Urothelium cell line (cell line): ENCODE measurements at places on chromosomes 12 and 14.

GRCh38 chr12:86565038-86565437 is 308.8 kb upstream of the MGAT4C start:
- no peak for DNase-seq

- DNase-seq, result no peak
Observed at GRCh38 chr12:109989380-109989779, 6.8 kb downstream of the GIT2 start.

GRCh38 chr12:52454411-52455201 is 2.7 kb upstream of the KRT6B start:
- peak; percentile 43 for DNase-seq

DNA sequence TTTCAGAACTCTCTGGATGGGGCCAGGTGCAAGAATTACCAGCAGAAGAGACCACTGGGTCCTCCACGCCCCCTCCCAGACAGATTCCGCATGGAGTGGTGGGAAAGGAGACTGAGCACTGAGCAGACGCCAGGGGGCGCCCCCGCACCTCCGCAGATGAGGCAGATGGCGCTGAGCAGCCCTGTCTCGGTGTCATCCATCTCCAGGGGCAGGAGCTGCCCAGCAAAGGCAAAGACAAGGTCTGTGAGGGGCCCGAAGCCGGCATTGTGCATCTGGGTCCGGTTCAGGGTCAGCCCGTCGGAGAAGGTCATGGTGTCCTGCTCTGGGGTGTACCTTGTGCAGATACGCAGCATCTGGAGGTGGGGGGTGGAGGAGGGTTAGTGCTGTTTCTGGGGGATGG is 6.3 kb upstream of the ITGB7 start:
- peak; percentile 79 for DNase-seq

DNA sequence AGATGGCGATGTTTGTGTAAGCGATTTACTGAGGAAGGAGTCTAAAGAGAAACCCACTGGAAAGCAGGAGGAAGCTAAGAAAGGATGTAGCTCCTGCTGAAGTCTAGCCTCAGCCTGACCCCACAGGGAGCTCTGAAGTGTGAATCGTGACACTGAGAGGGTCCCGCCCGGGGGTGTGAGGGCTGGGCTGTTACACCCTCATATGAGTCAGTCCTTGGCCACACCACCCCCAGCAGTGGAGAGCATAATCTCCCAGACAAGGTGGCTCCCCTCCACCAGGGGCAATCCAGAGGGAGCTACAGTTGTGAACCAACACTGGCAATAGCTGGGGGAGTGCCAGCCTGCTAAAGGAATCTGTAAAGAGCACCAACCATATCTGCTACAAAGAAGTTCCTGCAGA is 31.5 kb downstream of the SVOP start:
- DNase-seq, result no peak

DNA sequence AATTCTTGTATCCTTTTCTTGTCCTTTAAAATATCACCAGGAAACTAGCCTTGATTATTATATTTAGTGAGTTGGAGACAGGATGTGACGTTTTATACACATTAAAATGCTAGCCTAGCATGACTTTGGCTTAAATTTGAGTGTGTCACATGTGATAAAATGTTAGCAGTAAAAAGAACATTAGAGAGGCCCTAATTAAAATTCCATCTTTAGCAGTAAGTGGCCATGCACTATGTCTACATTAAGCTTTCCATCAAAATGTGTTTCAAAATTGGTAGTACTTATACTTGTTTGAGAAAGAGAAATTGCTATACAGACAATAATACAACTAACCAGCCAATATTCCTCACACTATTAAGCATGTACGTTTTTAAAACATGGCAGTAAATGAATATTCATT is 29.9 kb upstream of the MGAT4C start:
- no peak for DNase-seq

DNA sequence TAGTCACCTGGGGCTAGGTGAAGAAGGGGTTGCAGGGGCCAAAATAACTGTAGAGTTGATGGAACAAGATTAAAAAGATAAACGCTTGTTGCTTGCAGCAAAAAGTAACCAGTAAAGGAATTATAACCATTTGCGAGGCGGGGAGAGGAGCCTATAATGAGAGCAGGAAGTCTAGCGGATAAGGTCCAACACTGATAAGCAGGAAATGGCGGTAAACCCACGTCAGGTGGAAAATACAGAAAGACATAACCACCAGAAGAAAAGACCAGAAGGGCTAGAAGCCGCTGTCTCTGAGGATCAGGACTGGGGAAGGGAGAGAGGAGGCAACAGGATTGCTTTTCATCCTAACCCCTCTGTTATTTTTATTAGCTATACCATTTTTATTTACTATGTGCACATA is 303.3 kb downstream of the DPF3 start:
- no peak for DNase-seq

- DNase-seq, result no peak
Observed at GRCh38 chr14:97943619-97944018, 1146.4 kb downstream of the VRK1 start.

GRCh38 chr14:105888784-105889665 is 362.6 kb downstream of the TMEM121 start:
- no peak for DNase-seq

- no peak for DNase-seq
Observed at GRCh38 chr12:20798554-20798953, 12.0 kb upstream of the SLCO1B3 start.

- DNase-seq, result no peak
Observed at GRCh38 chr12:118986050-118986449, 4.7 kb downstream of the SRRM4 start.

GRCh38 chr12:129848876-129849275 is 54.9 kb downstream of the TMEM132D start:
- DNase-seq, result no peak

GRCh38 chr14:87522575-87522974 is 470.4 kb downstream of the GALC start:
- DNase-seq, result no peak

- no peak for DNase-seq
Observed at GRCh38 chr12:8145754-8146441, 10.9 kb upstream of the ZNF705A start.

DNA sequence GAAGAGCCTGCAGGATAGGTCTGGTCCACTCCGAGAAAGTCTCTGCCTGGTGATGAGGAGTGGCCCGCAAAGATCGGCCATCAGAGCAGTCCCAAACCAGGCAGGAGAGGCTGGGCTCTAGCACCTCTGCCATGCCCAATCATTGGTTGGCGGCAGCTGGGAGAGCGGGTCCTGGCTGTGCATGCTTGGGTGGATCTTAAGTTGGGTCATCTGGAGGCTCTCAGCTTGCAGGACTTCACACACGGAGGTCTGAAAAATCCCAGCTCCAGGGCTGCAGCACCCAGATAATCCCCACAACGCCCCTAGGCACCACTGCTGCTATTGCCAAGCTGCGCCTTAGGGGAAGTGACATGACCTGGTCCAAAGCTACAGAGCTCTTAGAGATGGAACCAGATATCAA is 766.7 kb upstream of the TBX3 start:
- DNase-seq, result no peak

DNA sequence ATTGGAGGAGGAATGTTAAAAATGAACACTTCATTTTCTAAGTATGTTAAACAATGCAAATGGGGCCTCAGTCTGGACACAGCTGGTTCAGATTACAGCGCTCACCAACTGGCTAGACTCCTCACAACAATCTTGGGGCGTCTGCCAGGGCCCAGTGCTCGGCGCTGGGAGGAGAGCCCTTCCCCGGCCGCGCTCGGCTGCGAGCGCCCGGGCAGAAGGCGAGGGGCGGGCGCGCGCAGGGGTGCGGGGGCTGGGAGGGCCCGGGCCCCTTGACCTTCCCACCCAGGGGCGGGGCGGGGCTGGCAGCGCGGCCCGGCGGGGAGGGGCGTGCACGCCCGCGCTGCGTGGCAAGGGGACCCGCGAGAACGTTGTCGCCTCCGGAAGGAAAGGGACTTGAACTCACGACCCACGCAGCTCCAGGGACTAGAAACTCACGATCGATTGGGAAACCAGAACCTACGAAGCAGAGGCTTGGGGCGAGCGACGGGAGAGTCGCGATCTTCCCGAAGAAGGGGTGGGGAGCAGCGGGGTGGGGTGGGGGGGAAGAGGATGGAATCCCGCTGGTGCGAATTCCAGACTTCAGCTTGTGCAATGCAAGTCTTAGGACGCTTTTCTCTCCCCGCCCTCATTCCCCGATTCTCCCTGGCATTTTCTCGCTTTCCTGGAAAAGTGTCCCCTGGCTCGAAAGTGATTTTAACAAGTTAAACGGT is at the start of gene FBLN5:
TSS of gene FBLN5 (minus strand) at position 220 of the 710 bp plus-strand sequence. CDS start 465 bp downstream, outside the sequence.
- DNase-seq, result peak; percentile 68

DNA sequence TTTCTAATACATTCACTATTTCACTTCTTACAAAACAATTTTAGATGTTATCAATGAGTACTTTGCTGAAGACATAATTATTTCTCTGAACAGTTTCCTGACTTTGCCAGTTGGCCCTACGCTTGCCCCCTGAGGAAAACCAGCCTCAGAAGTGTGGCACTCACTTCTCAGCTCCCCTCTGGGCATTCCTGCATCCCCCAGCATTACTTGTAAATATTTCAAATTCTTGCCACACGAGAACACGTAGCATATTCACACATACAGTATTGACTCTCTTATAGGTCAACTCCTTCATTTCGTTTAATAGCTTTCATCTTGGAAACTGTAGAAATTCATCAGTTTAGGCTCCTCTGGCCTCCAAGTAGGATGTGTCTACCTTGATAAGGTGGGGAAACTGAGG is 65.2 kb downstream of the OTX2 start:
- no peak for DNase-seq

DNA sequence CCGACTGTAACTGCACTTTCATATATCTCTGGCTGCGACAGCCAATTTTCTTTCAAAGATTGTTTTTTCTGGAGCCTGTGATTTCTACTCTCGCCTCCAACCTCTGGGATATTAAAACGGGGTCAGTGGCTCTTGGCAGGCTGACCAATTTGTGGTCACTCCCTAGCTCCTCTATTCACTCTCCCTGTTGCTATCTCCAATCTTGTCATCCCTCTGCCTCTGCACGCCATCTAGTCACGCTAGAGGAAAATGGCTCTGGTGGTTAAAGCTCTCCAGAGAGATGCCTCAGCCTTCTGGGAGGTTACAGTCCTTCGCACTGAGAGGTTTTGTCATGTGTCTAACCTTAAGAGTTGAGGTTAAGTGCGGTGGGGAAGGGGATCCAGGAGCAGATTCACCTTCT is 59.8 kb upstream of the CISTR start:
- no peak for DNase-seq

DNA sequence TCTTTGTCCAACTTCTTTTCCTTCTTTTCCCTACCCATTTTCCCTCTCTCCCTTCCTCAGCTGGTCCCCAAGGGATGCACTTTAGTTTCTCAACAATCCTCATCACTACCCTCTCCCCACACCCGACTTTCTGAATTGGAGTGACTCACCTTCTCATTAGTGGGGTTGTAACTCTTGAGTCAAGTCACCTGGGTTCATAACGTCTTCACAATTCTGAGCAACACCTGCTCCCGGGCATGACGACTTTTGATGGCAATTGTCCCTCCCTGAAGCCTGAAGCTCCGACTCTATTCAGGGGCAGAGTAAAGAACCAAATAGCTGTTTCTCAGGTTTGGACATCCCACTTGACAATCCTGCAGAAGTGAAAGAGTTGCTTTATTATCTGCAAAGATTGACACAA is 82.7 kb upstream of the OTX2 start:
- no peak for DNase-seq

DNA sequence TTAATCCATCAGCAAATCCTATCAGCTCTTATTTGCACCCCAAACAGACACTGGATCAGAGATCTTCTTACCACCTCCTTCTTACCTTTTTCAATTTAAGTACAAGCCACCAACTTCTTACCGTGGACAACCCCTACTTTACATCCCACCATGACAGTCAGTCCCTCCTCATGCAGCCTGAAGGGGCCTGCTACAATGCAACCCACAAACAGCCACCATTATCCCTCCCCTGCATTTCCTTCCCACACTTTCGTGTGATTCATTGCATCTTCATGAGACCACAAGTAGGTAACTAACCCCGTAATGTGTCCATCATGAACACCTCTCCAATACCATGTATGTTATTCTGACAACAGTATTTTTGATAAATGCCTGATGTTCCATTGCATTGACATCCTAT is 108.6 kb downstream of the BCL11B start:
- DNase-seq, result no peak

DNA sequence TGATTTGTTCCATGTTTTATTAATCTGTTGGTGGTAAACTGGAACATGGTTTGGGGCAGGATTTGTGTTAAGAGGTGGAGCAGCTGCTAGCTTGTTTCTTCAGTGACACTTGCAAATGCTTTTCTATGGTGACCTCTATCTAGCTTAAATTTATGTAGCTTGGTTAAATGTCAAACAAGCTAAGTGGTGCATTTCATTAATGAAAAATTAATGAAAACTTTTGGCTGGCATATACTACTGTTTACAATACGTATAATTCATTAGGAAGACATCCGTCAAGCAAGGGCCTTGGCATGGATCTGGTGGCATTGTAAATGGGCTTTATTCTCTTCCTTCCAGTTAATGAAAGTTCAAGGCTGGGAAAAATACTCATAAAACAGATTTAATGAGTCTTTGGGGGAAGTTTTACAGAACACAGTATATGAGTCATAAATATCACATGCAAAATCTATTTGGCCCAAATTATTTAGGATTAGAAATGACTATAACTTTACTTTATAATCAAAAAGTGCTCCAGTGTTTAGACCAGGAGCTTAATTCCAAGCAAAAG is 807.7 kb upstream of the SEL1L start:
- DNase-seq, result no peak

GRCh38 chr14:58777541-58777979 is 139.8 kb downstream of the DACT1 start:
- no peak for DNase-seq

GRCh38 chr14:48323665-48324064 is 648.3 kb upstream of the MDGA2 start:
- DNase-seq, result peak; percentile 57

DNA sequence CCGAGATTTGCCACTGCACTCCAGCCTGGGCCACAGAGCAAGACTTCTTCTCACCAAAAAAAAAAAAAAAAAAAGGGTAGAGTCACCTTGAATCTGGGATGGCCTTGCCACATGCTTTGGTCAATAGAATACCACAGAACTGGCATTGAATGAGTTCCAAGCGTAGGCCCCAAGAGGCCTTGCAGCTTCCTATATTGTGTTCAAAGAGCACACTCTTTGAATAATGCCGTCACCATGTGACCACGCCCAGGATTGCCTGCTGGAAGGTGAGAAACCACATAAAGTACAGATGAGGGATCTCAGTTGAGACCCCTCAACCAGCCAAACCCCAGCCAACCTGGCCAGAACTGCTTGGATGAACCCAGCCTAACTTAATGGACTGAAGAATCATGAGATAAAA is 239.2 kb upstream of the AMIGO2 start:
- DNase-seq, result no peak

DNA sequence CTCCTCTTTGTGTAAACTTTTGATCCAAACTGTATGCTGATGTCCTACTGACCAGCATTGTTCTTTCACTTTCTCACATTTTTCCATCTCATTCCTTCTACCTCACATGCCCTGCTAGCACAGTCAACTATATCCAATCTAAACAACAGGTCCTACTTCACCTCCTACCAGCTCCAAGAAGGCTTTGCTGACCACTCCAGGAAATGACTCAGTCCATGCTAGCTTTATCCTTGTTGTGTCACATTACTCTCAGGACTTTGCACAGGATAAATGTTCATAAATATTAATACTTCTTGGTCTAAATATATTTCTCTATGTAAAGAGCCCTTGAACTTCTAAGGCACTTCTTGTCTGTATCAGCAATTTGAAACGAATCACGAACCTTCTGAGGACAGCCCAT is 64.9 kb upstream of the PCED1B start:
- DNase-seq, result no peak

- DNase-seq, result no peak
Observed at GRCh38 chr14:90796329-90796728, 19.9 kb downstream of the TTC7B start.
